ENCODE measurements at places on chromosomes 13 and 19. TPM values are rescaled to one million over a fixed set of nuclear protein-coding genes. Genes with fewer than 3 reads are reported as not detected.

Gene ONECUT3
- total RNA-seq = not detected

Gene XPO4
- 14.5 TPM for total RNA-seq

Gene FBN3
- total RNA-seq = not detected

Gene SIGLEC8
- total RNA-seq = not detected

Gene ZNF845
- total RNA-seq = 8.4 TPM

Gene GRIK5
- total RNA-seq = 0.32 TPM

Gene SHISA7
- not detected for total RNA-seq

Gene ZNF577
- total RNA-seq = 26.6 TPM

Gene FUT1
- total RNA-seq = 6.1 TPM

Gene PRR19
- 0.93 TPM for total RNA-seq

Gene FFAR1
- total RNA-seq = not detected

Gene ADGRL1
- total RNA-seq = 14.0 TPM

Gene AMER2
- not detected for total RNA-seq

Gene ZNF772
- 7.8 TPM for total RNA-seq

Gene PALM
- total RNA-seq = 44.6 TPM

Gene PGLYRP1
- not detected for total RNA-seq

Gene ATXN8OS
- total RNA-seq = not detected

Gene ATP7B
- 29.2 TPM for total RNA-seq

Gene MISP3
- 2.8 TPM for total RNA-seq

Gene ANKLE1
- total RNA-seq = 0.48 TPM

Gene ZNF146
- total RNA-seq = 66.3 TPM

Gene C19orf67
- not detected for total RNA-seq

Gene MCF2L
- 52.5 TPM for total RNA-seq

Gene PRR36
- not detected for total RNA-seq

Gene SIAH3
- not detected for total RNA-seq

Gene ZNF486
- total RNA-seq = 3.4 TPM

Gene SLITRK1
- total RNA-seq = not detected

Gene ZNF665
- total RNA-seq = 2.4 TPM

Gene NLRP12
- 0.46 TPM for total RNA-seq

Gene C1QTNF9B
- not detected for total RNA-seq

Gene CCL25
- total RNA-seq = not detected

Gene NOTCH3
- total RNA-seq = 82.8 TPM

Gene IFI30
- 87.8 TPM for total RNA-seq

Gene GPATCH1
- total RNA-seq = 5.5 TPM

Gene DNAAF3
- total RNA-seq = 0.65 TPM

Gene PINLYP
- 10.4 TPM for total RNA-seq

Gene ZNF382
- 5.0 TPM for total RNA-seq
